Lung (tissue), 17 donors: ENCODE measurements at places on chromosomes 1 and 21. TPM values are rescaled to one million over a fixed set of nuclear protein-coding genes. Genes with fewer than 3 reads are reported as not detected.

The CD5L gene
- 6.1 TPM for total RNA-seq

The SHE gene
- total RNA-seq, result 25.3 TPM

The SLFNL1 gene
- 9.2 TPM for total RNA-seq

The VWA5B1 gene
- total RNA-seq, result 0.31 TPM

The SPRR2E gene
- total RNA-seq, result not detected

The S100A7A gene
- total RNA-seq, result not detected

GRCh38 chr1:191536791-191537429 lies 621.4 kb upstream of the RGS18 start:
- no peaks in the 10 kb centered on the region for H3K4me1 ChIP-seq
- H3K4me3 ChIP-seq, result no peak overlapping the region
- H3K27me3 ChIP-seq, result no peaks in the 10 kb centered on the region
- DNase-seq, result no peak
- H3K36me3 ChIP-seq, result no peaks in the 10 kb centered on the region

DNA sequence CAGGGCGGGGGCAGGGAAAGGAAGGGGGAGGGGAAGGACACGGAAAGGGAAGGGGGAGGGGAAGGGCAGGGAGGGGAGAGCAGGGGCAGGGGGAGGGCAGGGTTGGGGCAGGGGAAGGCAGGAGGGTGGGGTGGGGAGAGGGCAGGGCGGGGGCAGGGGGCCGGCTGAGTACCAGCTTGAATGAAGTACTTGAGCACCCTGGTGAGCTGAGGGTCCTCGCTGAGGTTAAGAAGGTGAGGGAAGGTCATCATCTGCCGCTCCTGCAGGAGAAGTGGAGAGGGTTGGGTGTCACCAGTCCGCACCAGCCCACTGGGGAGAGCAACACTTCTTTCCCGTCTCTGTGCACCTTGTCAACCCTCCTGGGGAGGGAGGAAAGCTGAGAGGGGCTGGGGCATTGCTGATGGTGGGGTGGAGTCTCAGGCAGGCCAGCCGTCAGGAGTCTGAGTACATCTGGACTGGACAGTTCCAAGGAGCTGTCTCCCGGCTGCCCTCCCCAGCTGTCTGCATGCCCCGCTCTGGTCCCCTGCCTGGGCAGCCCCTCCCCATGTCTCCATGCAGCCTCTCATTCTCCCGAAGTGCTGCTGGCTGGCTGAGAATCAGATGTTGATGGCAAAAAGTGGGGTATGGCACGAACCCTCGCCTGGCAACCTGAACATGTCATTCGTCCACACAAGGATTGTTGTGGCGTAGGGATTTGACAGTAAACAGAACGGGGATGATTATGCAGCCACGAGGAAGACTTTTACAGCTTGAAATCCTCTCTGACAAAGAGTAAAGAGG lies 70.0 kb downstream of the SCCPDH start:
- H3K36me3 ChIP-seq, result no peaks in the 10 kb centered on the region
- no peak overlapping the region for H3K27ac ChIP-seq
- no peak overlapping the region for H3K4me3 ChIP-seq
- peak; percentile 72 for DNase-seq

GRCh38 chr1:100028765-100029164 lies 59.0 kb downstream of the SLC35A3 start:
- no peak overlapping the region for H3K4me3 ChIP-seq
- no peak overlapping the region for H3K27ac ChIP-seq
- no peaks in the 10 kb centered on the region for H3K36me3 ChIP-seq

DNA sequence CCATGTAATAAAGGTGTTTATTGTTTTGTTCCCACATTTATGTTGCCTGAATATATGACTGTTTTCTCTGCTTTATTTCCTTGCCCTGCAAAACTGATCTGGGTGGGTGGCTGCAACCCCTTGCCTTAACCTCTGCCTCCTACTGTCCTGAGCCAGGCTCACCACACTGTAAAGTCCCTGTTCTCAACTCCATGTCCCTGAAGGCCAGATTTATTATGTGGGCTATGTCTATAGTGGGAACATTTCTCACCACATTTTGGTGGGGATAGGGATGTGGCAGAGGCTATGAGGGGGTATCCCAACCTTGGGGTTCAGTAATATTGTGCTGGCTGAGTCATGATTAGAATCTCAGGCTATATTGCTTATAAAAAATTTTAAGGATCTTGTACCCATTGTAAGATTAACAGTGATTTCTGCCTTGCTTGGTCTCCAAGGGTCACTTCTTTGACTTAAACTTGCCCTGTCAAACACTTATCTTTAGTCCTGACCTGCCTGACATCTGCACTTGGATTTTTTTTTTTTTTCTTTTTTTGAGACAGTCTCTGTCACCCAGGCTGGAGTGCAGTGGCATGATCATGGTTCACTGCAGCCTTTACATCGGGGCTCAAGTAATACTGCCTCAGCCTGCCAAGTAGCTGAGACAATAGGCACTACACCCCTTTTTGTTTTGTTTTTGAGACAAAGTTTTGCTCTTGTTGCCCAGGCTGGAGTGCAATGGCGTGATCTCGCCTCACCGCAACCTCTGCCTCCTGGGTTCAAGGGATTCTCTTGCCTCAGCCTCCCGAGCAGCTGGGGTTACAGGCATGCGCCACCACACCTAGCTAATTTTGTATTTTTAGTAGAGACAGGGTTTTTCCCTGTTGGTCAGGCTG lies 3.6 kb downstream of the RPS8 start:
- H3K36me3 ChIP-seq, result peaks cover 33% of the 10 kb centered on the region
- H3K27me3 ChIP-seq, result no peaks in the 10 kb centered on the region
- no peak overlapping the region for H3K4me3 ChIP-seq
- DNase-seq, result no peak

DNA sequence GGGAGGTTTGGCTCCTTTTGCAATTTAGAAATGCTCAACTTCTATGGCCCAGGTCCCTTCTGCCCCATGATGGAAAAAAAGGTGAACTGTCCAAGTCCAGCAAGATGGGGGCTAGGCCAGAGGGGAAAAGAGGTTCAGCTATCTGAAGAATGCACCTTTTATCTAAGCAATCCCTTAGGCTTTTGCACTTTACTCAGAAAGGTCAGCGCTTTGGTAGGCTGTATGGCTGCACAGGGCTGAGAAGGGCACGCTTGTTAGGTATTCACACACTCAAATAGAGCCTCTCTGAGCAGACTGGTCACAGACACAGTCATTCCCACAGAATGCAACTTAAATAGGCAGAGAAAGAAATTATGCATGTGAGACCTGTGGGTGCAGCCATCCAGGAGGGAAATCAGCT lies 31.0 kb downstream of the KANK4 start:
- DNase-seq, result no peak
- H3K27ac ChIP-seq, result no peak overlapping the region
- H3K36me3 ChIP-seq, result no peaks in the 10 kb centered on the region
- no peaks in the 10 kb centered on the region for H3K27me3 ChIP-seq

DNA sequence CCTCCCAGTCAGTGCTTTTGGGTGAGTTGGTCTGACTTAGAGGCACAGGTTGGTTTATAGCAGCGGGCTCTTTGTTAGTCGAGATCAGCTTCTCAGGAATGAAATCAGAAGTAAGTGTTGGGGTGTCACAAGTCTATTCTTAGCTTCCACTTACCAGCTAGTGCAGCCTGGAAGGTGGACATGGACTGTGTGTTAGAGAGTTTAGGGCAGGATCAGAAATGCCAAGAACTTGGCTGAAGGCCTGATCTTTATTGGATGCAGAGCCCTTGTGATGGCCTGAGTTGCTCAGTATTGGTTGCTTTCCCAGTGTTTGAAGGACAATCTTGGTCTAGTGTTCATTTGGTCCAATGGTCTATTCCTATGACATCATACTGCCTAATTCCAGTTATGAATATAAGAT lies 377.0 kb upstream of the USP24 start:
- no peak overlapping the region for H3K27ac ChIP-seq
- no peak overlapping the region for H3K4me3 ChIP-seq
- DNase-seq, result no peak
- no peaks in the 10 kb centered on the region for H3K4me1 ChIP-seq

GRCh38 chr1:197519741-197520334 lies 251.8 kb downstream of the CRB1 start:
- H3K27ac ChIP-seq, result no peak overlapping the region
- no peak for DNase-seq
- no peaks in the 10 kb centered on the region for H3K27me3 ChIP-seq
- no peaks in the 10 kb centered on the region for H3K4me1 ChIP-seq

GRCh38 chr1:58397187-58397820 lies 149.2 kb downstream of the OMA1 start:
- H3K27ac ChIP-seq, result no peak overlapping the region
- DNase-seq, result no peak
- H3K4me1 ChIP-seq, result no peaks in the 10 kb centered on the region
- H3K27me3 ChIP-seq, result no peaks in the 10 kb centered on the region
- H3K36me3 ChIP-seq, result no peaks in the 10 kb centered on the region
- no peak overlapping the region for H3K4me3 ChIP-seq

DNA sequence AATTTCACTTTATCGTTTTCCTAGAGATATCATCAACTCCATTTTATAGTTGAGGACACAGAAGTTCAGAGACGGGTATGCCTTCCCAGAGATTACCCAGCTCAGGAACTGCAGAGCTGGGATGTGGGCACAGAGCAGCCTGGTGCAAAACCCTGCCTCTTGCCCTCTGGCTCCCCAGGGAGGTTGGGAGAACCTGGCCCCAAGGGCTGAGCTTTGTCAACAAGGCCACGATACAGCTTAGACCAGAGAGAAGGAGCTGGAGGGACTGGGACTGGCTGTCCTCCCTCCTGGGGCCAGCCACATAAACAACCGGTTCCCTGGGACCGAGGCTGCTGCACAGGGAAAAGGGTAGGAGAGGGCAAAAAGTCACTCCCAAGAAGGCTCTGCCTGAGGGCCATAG lies 3.8 kb downstream of the RIMS3 start:
- H3K4me3 ChIP-seq, result no peak overlapping the region
- DNase-seq, result no peak
- peaks cover 6% of the 10 kb centered on the region for H3K27me3 ChIP-seq

DNA sequence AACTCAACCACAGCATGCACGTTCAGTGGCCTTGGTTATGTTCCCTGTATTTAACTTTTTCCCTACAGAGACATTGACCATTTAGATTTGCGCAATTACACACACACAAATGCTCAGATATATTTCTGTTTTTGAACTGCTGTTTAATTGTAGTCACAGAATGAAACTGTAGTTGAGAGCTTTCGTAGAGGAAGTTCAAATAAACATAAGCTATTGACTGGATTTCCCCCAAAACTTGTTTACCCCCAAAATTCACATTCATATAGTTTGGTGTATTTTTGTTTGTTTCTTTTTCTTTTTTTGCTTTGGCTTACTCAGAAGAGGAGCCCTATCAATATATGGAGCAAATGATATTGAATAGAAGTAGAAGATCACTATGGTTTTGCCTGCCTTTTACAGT lies 921.0 kb downstream of the ADGRL2 start:
- no peak overlapping the region for H3K27ac ChIP-seq
- no peak for DNase-seq
- no peaks in the 10 kb centered on the region for H3K4me1 ChIP-seq
- no peaks in the 10 kb centered on the region for H3K27me3 ChIP-seq

GRCh38 chr1:152227310-152227928 lies 3.4 kb upstream of the HRNR start:
- no peak overlapping the region for H3K4me3 ChIP-seq
- DNase-seq, result no peak
- no peak overlapping the region for H3K27ac ChIP-seq
- H3K27me3 ChIP-seq, result no peaks in the 10 kb centered on the region
- no peaks in the 10 kb centered on the region for H3K36me3 ChIP-seq

DNA sequence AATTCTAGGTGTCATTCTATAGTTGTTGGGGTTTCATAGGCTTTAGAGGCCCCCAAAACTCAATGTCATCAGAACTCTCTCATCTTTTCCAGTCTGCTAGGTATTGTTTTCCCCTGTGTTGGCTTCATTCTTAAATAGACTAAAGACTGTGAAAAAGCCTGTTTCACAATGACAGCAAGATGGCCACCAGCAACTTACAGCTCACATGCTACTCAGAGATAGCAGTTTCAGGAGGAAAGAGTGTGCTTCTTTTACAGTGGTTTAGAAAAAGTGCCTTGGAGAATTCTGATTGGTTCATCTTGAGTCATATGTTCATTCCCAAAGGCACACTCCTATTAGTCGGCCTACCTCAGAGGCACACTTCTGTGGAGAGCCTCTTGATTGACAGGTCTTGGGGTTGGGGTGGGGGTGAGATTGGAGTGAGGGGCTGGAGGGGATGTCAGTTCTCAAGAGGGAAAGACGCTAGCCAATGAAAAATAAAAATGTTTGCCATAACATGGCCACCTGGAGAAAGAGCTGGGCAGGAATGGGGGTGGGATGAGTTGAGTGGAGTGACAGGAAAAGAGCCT lies 8.5 kb downstream of the IL23R start:
- H3K4me1 ChIP-seq, result no peaks in the 10 kb centered on the region
- no peak overlapping the region for H3K27ac ChIP-seq
- no peaks in the 10 kb centered on the region for H3K27me3 ChIP-seq
- DNase-seq, result no peak

GRCh38 chr1:33852711-33853110 lies 11.2 kb upstream of the HMGB4 start:
- H3K4me3 ChIP-seq, result no peak overlapping the region
- no peaks in the 10 kb centered on the region for H3K4me1 ChIP-seq
- H3K27me3 ChIP-seq, result no peaks in the 10 kb centered on the region
- no peak overlapping the region for H3K27ac ChIP-seq
- no peaks in the 10 kb centered on the region for H3K36me3 ChIP-seq

DNA sequence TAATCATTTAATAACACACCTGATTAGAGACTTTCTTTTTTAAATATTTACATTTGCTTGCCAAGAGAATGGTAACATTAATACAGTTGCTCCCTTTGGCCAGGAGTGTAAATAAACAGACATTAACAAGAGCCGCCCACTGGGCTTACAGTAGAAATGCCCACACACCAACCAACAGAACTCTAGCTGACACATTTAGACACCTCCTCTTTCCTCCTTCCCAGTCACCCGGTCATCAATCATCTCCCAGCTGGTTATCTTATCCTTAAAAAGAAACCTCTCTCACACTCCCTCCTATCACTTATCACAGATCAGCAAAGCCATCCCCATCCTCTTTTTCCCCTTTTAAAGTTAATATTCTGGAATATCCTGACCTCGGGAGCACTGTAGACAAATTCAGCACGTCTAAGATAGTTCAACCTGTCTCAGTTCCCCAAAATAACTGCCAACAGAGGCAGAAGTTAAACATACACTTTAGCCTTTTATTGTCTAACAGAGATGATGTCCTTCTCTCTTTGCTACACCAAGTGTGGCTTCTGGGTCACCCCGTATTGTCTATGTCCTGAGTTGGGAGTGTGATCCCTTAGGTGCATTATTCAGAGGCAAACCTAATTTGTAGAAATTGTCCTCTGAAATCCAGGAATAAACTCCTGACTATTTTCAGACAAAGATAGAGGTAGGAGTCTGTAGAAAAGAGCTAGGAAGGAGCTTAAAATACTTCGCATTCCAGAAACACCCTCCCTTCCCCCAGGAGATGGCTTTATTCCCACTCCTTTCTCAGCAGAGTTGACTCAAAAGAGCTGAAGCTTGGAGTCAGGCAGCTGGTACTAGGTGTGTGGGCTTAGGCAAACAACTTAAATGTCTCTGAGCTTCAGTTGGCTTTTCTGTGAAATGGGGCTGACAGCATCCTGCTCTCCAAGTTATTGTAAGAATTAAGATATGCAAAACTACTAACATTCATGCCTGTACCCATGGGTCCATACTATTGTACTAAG lies 8.8 kb downstream of the MYCL start:
- H3K36me3 ChIP-seq, result no peaks in the 10 kb centered on the region
- H3K4me3 ChIP-seq, result no peak overlapping the region
- no peaks in the 10 kb centered on the region for H3K27me3 ChIP-seq
- no peak overlapping the region for H3K27ac ChIP-seq

GRCh38 chr1:70072231-70072751 lies 133.1 kb downstream of the LRRC40 start:
- H3K4me3 ChIP-seq, result no peak overlapping the region
- H3K27ac ChIP-seq, result no peak overlapping the region
- H3K36me3 ChIP-seq, result no peaks in the 10 kb centered on the region
- H3K4me1 ChIP-seq, result no peaks in the 10 kb centered on the region
- no peak for DNase-seq
- H3K27me3 ChIP-seq, result no peaks in the 10 kb centered on the region
